Colonic mucosa (tissue), 4 donors: ENCODE measurements at places on chromosomes 12 and 14.

- no peak overlapping the region for H3K27ac ChIP-seq
- H3K4me1 ChIP-seq: no peaks in the 10 kb centered on the region
- H3K4me3 ChIP-seq: no peak overlapping the region
- no peaks in the 10 kb centered on the region for H3K36me3 ChIP-seq
- no peak for DNase-seq
Observed at GRCh38 chr14:69896080-69896479, 16.9 kb downstream of the SMOC1 start.

GRCh38 chr12:15712823-15713660, 76.1 kb downstream of the EPS8 start:
- DNase-seq: peak; percentile 90
- no peaks in the 10 kb centered on the region for H3K36me3 ChIP-seq
- no peaks in the 10 kb centered on the region for H3K27me3 ChIP-seq
- no peak overlapping the region for H3K4me3 ChIP-seq
- H3K4me1 ChIP-seq: no peaks in the 10 kb centered on the region

GRCh38 chr12:120224304-120225199, 23.6 kb upstream of the RPLP0 start:
- H3K27ac ChIP-seq: peak overlapping the region; percentile 86
- H3K4me1 ChIP-seq: peaks cover 28% of the 10 kb centered on the region
- peaks cover 27% of the 10 kb centered on the region for H3K36me3 ChIP-seq
- no peaks in the 10 kb centered on the region for H3K27me3 ChIP-seq

DNA sequence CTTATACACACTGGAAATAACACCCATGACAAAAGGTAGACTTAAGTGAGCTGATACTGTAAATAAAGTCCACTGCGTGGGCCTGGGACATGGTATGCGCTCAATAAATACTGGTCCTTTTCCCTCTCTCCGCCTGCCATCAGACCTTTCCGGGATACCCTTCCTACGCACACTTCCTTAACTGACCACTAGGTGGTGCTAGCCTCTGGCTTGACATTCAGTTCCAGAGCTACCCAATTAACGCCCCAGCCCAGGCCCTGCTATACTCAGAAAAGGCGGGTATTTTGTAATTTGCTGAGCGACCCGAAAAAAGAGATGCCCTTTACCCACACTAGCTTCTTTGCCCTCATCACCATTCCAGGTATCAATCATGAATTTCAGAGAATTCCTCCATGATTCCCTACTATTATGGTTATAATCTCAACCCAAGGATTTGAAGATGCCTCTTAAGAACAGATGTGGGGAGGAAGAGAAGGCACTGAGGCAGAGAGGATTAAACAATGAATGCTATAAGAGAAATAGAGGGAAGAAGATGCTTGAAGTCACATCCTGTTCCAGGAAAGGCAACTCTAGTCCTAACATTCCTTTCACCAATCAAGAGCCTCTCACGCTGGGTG, 3.9 kb upstream of the LRP1 start:
- H3K4me3 ChIP-seq: no peak overlapping the region
- no peak overlapping the region for H3K27ac ChIP-seq
- no peaks in the 10 kb centered on the region for H3K36me3 ChIP-seq

DNA sequence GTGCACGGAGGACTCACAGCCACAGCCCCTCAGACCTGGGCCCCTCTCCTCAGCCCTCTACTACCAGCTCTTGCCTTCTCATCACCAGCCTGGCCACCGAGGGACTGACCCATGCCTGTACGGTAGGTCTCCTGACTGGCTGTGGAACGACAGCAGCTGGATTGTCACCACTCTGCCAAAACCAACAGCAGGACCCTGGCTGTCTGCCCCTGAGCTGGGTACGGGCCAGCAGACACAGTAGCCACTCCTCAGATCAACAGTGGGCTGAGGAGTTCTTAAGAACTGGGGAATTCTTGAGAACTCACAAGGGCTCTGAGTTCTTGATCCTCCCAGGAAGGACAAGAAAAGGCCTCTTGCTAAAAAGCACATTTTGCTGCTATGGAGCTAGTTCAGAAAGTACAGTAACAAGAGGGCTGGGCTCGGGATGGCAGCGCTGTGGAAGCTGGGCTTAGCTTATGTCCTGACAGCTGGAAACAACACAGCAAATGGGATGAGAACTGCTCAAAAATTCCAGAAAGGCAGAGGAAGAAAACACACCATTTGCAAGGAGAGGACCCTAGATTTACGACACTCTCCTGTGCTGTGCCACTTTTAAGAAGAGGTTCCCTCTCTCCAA, 176.4 kb downstream of the ANO2 start:
- H3K4me1 ChIP-seq: no peaks in the 10 kb centered on the region
- DNase-seq: peak; percentile 22

DNA sequence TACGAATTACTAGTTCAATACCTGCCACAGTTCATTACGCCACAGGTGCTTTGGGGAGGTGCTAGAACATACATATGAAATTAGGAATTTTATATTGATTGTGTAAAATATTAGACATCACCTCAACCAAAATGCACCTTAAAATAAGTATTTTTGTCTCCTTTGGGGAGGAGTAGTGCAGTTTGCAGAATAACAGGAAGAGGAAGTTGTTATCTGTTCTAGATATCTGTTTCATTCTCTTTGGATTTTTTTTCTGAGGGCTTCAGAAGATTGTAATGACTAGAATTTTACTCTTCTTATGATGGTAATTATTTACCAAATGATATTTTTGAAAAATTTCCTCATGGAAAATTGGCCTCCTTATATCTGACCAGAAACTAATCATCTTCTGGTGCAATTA, 9.9 kb upstream of the GYS2 start:
- H3K27ac ChIP-seq: no peak overlapping the region
- DNase-seq: no peak
- H3K27me3 ChIP-seq: no peaks in the 10 kb centered on the region
- H3K4me1 ChIP-seq: no peaks in the 10 kb centered on the region
- H3K36me3 ChIP-seq: no peaks in the 10 kb centered on the region
- no peak overlapping the region for H3K4me3 ChIP-seq

DNA sequence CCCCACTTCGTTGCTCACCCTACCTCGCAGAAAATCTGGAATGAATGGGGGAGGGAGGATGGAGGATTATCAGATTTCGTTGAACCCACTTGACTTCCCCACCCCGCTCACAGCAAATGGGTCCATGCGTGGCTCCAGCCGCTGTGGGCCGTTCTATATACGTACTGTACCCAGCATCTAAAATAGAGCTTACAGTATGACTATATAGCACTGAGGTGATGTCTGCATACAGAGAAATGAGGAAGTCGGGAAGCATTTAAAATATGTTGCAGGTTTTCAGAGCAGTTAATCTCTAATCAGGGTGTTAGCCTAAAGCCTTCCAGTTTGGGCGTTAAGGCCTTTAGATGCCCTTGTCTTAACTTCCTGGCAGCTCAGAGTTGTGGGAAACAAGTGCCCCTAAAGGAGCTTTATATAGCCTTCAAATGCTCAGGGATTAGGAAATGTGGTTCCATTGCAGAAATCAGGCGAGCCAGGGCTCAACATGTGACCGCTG, 1.4 kb downstream of the BICDL1 start:
- no peaks in the 10 kb centered on the region for H3K36me3 ChIP-seq
- H3K4me1 ChIP-seq: peaks cover 5% of the 10 kb centered on the region
- H3K4me3 ChIP-seq: peak overlapping the region; percentile 53
- no peak for DNase-seq

DNA sequence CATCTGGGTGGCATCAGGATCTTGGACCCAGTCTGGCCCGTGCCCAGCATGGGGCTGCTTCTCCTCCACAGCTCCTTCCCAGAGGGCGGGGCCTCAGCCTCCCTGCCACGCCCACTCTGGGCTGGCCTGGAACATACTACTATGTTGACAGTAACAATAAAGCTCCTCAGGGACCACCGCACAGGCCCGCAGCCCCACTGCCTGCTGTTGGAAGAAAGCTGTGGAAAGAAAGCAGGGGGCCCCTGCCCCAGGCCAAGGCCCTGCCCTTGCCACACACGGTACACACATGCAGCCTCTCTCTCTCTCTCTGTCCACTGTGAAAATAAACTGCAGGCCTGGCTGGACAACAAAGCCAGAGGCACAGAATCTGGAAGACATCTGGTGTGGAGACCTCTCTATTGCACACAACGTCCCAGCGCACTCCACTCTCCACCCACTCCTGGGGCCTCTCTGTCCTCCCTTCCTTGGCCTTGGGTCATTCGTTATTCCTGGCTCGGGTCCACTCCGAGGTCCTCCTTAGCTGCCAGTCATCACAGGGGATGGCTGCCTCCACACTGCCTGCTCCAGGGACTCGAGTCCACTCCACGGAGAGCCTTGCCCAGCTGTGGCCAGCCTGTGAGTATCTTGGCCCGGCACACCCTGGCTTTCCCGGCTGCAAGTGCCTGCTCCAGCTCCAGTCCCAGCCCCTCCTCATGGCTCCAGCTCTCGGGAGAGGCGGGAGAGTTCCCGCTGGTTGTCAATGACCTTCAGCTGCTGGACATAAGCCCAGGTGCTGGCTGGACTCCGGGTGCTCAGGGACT, 11.8 kb upstream of the ENDOU start:
- no peaks in the 10 kb centered on the region for H3K36me3 ChIP-seq
- peaks cover 10% of the 10 kb centered on the region for H3K4me1 ChIP-seq
- DNase-seq: peak; percentile 65
- no peaks in the 10 kb centered on the region for H3K27me3 ChIP-seq
- H3K4me3 ChIP-seq: no peak overlapping the region
- peak overlapping the region; percentile 45 for H3K27ac ChIP-seq

DNA sequence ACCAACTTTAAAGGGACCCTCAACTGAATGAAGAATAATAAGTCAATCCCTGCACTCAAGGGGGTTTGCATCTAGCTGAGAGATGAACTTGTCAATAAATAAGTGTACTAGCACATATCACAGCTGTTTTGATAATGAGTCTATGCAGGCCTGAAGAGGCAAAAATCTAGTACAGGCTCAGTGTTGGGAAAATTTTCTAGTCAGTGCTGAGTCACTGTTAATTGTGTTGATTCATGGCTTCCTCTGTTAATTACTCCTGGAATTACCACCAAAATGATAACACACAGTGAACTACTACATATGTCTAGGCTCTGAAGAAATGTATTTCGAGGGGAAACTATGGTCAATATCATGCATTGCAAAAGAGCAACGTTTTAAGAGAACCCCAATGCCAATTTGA, 18.9 kb downstream of the SNRPF start:
- no peaks in the 10 kb centered on the region for H3K36me3 ChIP-seq
- no peak for DNase-seq
- H3K27me3 ChIP-seq: no peaks in the 10 kb centered on the region
- no peaks in the 10 kb centered on the region for H3K4me1 ChIP-seq
- H3K27ac ChIP-seq: no peak overlapping the region

DNA sequence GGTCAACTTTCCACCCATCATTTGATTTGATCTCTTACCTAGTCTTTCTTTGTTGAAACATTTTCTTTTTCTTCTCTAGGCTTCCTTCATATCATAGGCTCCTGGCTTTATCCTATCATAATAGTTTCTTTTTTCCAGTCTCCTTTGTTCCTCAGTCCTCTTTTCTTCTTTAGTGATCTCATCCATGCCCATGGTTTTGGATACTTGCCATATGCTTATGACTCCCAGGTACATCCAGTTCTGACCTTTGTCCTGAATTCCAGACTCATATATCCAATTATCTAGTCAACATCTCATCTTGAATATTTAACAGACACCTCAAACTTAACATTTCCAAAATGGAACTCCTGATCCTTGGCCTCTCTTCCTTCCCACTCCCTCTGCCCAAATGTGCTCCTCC, 36.1 kb upstream of the KRAS start:
- no peak overlapping the region for H3K4me3 ChIP-seq
- no peaks in the 10 kb centered on the region for H3K27me3 ChIP-seq
- no peaks in the 10 kb centered on the region for H3K36me3 ChIP-seq
- DNase-seq: no peak
